ENCODE measurements at places on chromosomes 11 and 22.

DNA sequence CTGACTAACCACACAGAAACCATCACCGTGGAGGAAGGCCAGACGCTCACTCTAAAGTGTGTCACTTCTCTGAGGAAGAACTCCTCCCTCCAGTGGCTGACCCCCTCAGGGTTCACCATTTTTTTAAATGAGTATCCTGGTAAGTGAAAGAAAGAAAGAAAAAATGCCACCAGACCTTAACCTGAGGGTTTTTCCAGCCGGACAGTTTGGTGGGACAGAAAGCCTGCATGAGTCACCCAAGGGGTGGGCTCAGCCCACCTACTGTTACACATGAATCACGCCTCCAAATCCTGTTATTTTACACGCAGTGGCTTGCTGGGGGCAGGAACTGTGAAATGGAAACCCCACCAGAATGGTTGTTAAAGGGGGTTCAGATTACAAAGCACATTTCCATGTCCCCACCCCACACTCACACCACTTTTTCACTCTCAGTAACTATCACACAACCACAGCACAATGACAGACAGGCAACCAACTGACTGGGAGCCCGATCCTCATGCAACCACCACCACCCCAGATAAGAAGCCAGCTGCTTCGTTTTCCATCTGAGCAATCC is 11.9 kb downstream of the CRTAM start:
- no peak for DNase-seq

DNA sequence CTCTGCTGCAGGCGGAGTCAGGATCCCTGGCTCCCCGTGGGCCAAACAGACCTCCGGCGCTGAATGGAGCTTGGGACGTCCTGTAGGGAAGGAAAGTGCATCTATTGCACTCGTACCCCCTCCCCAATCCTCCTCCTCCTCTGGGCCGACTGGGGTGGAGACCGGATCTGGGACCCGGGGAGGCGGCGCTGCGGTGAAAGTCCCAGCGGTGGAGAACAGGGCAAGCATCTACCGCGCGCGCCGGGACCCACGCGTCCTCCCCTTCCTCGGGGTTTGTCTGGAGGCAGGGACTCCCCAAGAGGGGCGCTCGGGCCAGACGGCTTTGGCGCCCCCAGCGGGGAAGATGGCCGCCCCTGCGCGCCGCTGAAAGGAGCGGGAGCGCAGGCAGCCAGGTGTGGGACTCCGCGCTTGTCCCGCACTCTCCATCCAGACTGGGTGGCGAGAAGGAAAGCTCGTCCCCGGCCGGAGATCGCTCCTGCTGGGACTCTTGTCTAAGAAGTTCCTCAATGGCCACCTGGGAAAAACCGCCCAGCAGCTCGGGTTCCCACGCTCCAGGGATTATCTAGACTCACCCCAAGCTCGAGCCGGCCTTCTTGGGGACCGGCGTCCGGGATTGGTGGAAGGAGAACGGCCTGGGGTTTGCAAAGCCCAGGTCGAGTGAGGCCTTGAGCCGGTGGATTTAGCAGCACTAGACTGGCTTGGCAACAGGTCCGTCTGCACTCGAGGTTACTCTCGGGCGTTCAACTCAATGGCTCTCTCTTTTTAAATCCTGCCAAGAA is 718 bp downstream of the FADS2 start:
- DNase-seq, result no peak

- DNase-seq, result no peak
Observed at GRCh38 chr11:59967677-59968394, 4.0 kb downstream of the OOSP4A start.

DNA sequence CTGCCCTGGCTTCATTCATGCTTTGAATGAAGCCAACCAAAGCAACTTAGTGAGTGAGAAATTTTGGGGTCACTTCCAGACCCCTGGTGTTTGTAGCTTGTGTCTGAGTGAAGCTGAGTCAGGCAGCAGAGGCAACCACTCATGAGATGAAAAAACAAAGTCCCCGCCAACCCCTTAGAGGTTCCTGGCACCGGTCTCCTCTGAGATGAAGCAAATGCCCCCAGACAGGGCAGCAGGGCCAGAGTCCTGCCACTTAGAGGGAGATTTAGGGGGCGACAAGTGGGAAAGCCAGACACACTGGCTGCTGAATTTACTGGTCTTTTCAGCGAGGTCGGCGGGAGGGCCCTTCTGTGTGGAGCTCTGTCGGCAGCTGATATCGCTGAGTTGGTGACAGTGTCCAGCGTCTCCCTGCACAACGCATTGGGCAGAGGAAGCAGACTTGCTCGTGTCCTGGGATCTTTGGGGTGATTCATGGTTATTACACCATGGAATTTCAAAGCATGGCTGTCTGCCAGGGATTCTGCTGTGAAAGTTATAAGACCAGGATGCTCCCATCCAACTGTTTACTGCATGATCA is 482.6 kb downstream of the MIAT start:
- no peak for DNase-seq

- DNase-seq, result no peak
Observed at GRCh38 chr11:104361975-104362374, 198.0 kb upstream of the PDGFD start.

GRCh38 chr22:38016182-38017151 is 32.1 kb upstream of the SOX10 start:
- DNase-seq, result no peak

DNA sequence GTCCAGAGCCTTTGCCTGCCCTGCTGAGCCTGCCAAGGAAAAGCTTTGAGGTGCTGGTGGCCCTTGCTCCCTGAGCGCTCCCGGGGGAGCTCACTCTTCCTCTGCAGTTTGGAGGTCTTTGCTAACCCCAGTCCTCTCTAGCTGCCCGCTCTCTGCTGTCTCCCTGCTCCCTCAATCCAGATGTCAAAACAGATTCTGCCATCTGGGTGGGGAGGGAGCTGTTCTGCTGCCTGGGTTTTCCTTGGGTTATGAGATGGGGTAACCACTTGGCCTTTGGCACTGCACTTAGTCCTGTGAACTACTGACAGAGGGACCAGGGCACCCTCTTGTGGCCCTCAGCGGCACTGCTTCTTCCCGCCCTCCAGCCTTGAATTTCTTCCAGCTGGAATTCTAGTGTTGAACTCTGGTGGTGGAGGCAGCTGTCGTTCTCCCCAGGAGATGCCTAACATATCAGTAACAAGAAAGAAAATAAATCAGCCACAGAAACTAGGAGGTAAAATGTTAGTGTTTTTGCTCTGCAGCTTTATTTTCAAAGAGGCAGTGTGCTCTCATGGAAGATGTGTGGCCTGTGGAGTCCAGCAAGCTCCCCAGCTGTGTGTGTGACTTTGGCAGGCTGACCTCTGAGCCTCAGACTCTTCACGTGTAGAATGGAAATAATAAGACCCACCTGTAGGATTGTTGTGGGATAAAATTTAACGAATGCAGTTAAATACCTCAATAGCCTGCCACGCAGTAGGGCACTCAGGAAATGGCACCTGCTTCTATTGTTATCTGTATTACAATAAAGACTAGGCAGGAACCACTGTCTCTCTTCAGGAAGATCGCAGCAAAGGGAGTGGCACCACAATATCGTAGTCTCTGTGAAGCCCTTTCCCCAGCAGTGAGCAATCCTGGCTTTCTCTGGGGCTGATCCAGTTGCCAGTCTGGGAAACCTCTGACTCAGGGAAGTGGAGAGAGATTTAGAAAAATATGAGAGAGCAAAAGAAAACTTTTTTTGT is 23.4 kb downstream of the ARFGAP2 start:
- no peak for DNase-seq

- no peak for DNase-seq
Observed at GRCh38 chr11:26841818-26842473, 120.1 kb upstream of the SLC5A12 start.

DNA sequence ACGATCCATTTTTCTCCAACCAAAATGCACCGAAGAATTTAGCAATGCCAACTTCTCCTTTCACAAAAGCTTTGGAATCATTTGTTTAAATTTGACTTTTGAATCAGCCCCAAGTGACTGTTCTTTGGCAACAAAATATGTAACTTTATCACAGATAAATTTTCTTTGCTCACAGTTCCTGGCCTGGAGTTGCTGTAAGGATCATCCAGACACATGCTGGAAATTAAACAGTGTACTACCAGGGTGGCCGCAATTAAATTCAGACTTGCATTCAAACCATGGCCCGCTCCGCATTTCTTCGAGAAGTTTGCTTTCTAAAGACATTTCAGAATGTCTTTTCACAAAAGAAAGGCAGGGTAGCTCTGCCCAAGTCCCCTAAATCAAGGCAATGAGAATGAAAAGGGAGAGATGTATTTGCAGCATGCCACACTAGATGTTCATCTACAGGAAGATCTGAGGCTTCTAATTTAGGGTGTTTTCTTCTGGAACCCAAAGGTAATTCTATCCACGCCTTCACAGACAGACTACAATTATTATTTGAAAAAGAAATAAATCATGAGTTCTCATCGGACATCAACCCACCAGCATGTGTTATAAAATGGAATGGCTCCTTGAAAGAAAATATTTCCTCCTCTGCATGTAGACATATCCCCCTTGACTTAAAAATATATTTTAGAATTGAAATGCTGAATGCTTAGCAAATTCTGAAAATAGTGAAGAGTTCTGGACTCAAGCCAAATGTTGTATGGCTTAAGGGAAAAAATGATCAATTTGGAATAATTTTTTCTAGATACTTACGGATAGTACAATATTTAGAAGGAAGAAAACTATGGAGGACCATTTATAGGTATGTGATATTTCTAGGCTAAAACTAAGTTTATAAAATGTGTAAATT is 189.7 kb upstream of the BLID start:
- DNase-seq, result no peak

DNA sequence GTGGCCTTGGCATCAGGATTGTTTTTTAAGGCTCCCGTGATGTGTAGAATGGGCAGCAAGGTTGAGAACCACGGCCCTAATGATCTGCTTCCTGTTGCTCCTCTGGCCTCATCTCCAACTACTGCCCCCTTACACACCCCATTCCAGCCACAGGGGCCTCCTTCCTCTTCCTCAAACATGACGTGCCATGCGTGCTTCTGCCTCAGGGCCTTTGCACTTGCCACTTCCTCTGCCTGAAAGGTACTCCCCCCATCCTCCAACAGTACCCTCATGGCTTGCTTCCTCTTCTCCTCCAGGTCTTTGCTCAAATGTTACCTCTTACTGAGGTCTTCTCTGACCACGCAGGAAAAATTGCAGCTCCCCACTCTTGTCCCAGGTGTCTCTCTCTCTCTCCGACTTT is 93.9 kb upstream of the CSNK2A3 start:
- DNase-seq, result no peak

DNA sequence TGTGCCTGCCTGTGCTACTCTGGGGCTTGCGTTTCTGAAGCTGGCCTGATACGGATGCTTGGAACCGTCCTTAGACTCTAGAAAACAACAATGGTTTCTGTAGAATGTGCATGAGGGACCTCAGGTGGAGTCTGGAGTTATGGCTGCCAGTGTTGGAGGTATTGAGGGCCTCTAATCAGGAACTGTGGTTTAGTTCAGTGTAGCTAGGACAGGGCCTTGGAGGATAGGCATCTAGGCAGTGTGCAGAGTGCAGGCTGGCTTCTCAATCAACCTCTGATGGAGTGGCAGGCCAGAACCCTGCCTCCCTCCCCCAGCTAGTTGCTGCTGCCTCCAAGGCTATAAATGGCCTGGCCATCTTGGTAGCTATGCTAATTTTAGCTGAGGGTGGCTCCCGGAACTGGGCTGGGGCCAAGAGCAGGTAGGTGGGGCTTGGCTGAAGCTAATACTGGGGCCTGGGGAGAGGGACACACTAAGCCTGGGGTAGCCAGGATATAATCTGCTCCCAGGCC is 4.0 kb downstream of the STIM1 start:
- DNase-seq, result no peak

DNA sequence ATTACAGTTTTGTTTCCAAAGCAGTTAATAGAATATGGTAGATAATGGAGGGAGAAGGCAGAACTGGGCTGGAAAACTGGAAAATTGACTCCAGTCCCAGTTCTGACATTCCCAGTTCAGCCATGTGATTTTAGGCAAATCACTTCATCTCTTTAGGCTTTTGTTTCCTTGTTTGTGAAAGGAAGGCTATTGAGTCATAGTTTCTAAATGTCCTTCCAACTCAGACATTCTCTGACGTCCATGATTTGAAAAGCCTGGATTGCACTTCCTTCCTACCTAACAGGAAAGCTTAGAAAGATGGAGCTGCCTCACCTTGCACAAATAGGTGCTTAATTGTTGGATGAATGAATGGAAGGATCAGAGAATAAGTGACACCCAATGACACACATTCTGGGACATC is 19.8 kb upstream of the GALNT18 start:
- DNase-seq, result no peak

- no peak for DNase-seq
Observed at GRCh38 chr11:93288079-93288478, 42.5 kb upstream of the DEUP1 start.

DNA sequence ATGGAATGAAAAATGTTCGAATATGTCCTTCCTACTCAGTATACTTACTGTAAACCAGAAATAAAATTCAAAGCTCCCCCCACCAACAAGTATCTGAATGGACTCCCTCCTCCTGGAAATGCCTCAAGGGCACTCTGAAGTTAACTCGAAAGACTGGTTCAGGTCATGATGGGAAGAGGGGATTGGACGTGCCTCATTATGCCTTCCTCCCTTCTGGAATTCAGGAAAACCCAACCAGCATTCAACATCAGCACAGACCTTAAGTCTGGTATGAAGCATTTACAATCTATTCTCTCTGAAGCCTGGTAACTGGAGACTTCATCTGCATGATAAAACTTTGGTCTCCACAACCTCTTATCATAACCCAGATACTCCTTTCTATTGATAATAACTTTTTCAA is 428.3 kb upstream of the RAG2 start:
- DNase-seq, result no peak

GRCh38 chr22:30861688-30862552 is 106.7 kb downstream of the MORC2 start:
- no peak for DNase-seq

DNA sequence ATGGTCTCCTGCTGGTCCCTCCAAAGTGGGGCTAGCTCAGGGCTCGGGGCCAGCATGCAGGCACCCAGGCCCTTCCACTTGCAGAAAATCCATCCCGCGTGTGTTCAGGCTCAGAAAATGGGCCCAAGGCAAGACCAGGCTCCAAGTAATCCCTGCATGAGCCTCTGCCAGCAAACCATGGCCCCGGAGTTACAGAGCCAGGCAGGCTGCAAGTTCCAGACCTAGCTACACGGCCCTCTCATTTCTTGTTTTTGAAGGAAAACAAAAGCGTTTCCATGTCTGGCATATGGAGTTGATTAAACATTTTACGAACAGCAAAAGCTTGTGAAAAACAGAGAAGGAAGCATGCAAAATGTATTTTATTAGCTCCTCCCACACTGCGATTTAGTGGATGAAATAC is 29.7 kb downstream of the KIAA0930 start:
- DNase-seq, result no peak

DNA sequence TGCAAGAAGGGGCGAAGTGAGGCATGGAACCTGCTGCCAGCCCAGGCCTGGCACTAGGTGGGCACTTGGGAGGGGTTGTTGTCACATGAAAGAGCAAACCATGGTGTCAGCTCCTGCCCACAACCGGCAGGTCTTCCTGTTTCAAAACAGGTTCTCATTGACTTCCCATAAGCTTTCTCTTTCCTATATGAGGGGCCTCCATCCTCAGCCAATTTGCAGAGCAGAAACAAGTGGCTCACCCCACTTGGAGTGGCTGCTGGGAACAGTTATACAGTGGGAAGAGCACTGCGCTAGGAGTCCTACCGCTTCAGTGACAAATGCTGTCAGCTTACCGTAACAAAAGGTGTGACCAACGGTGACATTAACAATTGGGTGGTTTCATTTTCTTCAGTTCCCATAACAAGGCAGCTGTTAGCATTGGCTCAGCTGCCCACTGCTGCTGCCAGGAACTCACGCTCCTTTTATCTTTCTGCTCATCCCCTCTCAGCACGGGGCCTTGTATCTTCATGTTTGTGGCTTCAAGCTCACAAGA is 10.2 kb upstream of the SSTR3 start:
- DNase-seq, result no peak

GRCh38 chr11:3069425-3069824 is 12.2 kb upstream of the CARS1 start:
- no peak for DNase-seq
